Fibroblast of skin of right biceps (primary cell): ENCODE measurements at places on chromosomes 6 and 20.

DNA sequence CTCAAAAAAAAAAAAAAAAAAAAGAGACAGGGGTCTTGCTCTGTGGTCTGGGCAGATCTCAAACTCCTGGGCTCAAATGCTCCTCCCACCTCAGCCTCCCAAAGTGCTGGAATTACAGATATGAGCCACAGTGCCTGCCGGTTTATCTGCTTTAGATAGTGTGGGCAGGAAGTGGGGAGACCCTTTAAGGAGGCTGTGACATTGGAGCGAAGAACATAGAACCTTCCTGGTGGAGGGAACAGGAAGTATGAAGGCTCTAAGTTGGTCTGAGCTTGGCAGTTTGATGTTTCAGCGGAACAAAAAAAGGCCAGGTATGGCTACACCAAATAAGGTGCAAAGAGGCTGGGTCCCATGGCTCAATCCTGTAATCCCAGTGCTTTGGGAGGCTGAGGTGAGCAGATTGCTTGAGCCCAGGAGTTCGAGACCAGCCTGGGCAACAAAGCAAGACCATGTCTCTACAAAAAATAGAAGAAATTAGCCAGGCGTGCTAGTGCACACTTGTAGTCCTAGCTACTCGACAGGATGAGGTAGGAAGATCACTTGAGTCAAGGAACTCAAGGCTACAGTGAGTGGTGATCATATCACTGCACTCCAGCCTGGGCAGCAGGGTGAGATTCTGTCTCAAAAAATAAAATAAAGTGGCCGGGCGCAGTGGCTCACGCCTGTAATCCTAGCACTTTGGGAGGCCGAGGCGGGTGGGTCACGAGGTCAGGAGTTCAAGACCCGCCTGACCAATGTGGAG, 8.7 kb upstream of the ZMYND8 start:
- DNase-seq = no peak

DNA sequence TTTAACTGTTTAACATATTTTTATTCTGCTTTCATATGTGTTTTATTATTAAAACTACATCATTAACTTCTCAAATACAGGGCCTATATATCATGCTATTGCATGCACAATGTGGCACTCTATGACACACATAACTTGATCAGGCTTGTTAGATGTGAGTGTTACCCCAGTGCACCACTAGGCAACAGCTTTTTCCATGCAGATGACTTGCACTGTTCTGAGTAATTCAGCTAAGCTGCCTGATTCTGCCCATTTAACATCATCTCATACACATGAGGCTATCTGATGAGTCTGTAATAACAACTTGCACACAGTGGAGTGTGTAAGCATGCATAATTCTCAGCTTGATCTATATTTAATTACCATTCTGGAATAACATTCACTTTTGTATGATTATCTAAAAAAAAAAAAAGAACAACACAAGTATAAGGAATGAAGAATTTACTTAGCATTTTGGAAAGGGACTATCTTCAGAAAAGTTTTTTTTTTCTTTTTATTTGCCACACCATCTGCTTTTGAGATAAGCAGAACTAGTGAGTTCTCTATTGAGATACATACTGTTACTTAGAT, 83.1 kb downstream of the GRM1 start:
- no peak for DNase-seq

DNA sequence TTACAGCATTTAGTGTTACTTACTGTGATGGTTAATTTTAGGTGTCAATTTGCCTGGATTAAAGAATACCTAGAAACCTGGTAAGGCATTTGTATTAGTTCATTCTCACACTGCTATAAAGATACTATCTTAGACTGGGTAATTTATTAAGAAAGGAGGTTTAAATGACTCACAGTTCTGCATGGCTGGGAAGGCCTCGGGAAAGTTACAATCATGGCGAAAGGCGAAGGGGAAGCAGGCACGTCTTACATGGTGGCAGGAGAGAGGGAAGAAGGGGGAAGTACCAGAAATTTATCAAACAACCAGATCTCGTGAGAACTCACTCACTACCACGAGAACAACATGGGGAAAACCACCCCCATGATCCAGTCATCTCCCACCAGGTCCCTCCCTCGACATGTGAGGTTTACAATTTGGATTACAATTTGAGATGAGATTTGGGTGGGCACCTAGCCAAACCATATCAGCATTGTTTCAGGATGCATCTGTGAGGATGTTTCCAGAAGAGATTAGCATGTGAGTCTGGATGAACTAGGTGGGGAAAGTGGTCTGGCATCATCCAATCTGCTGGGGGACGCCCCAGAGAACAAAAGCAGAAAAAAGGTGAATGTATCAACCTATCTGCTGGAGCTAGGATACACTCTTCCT, 76.8 kb downstream of the MKKS start:
- no peak for DNase-seq

- DNase-seq = no peak
Measured at GRCh38 chr6:22643780-22644179, 74.4 kb downstream of the HDGFL1 start.

DNA sequence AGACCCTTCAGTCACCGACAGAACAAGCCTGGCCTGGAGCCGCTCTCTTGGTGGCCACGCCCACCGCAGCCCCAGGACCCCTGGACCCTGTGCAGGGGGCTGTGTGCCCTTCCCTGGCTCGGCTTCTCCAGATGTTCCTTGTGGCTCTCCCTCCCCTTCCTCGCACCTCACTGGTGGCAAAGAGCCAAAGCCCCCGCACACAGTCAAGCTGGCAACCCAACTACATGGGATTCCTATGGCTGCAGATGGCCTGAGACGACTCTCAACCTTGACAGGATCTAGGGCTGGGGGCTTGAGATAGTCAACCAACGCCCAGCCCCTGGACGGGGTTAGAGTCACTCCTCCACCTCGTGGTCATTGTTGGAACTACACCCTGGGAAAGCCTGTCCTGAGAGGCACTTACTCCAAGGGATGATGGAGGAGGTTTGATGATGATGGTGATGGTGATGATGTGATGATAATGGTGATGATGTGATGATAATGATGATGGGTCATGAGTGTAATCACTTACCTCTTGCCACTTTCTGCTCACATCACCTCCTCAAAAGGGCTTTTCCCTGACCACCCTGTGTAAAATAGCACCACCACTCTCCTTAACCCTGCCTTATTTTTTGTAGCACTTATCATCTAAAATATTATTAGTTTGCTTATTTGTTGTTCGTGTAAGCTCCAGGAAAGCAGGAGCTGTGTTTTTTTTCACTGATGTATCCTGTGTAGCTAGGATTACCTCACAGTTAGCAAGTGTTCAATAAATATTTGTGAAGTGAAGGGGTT, 278.4 kb downstream of the LRFN2 start:
- DNase-seq = peak; percentile 52

DNA sequence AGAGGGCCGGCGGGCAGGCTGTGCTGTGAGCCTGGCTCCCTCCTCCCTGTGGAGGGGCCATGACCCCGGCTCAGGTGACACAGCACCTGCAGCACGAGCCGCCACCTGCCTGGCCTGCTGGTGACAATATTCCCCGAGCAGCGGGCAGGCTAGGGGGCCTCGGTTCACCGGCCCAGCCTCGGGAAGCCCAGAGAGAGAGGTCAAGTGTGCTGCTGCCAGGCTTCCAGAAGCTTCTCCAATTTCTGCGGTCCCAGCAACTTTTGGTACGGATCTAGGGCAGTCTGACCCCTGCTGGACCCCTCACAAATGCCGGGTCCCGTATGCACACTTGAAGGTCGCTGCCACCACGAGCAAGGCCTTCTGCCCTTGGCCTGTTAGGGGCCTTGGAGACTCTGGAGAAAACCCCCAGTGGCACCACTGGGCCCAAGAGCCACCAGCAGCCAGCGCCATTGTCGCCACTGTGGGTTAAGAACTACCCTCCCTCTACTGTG, 38.6 kb upstream of the NOL4L start:
- no peak for DNase-seq

DNA sequence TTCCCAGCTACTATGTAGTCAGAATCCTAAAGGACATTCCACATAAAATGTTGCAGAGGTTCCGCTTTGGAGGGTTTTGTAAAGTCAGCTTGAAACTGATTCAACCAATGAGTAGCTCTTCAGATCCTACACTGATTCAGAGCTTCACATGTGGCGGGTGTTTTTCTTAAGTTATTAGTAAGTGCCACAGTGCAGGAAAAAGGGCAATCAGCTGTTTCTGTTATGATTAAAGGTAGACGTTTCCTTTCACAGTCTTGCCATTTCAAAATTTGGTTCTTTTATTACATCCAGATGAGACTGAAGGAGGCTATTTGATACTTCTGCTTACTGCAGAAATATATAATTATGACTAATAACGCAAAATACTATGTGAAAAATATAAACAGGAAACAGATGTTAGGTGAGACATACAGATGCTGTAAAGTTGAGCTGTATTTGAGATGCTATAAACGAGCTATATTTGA, 443.9 kb downstream of the CDKAL1 start:
- DNase-seq = peak; percentile 73

GRCh38 chr20:3796477-3797225, 541 bp downstream of the CDC25B start:
- no peak for DNase-seq

GRCh38 chr6:95658886-95659285, 81.6 kb downstream of the MANEA start:
- DNase-seq = no peak

DNA sequence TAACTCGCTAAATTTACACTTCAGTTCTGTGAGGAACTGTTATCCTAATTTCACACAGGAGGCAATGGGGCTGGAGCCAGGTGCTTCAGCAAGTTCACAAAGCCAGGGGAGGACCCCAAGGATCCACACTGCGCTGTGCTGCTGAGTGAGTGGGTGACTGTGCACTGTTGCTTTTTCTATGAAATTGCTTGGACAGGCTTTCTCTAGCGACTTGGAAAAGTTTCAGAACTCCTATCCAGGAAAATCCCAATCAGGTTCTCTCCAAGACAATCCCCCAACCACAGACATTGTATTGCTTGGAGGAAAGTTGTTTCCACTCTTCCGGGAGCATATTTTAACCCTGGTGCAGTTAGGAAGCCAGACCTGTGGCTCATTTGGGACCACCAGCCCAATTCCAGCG, 175.9 kb upstream of the CST7 start:
- peak; percentile 37 for DNase-seq

- no peak for DNase-seq
Measured at GRCh38 chr6:21357262-21357661, 236.3 kb upstream of the SOX4 start.

DNA sequence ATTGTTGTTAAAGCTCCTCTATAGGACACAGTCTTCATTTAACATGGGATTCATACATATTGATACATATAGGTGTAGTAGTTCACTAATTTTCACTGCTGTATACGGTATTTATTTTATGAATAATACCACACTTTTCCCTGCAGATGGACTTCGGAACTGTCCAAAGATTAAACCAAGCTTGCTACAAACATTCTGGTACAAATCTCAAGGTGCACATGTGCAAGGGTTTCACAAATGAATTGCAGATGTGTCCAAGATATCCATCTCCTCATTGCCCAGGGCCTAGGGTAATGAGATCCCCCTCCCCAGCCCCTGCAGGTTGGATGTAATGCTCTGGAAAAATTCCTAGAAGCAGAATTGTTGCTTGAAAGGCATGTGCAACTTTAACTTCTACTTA, 31.4 kb downstream of the DTNBP1 start:
- no peak for DNase-seq

DNA sequence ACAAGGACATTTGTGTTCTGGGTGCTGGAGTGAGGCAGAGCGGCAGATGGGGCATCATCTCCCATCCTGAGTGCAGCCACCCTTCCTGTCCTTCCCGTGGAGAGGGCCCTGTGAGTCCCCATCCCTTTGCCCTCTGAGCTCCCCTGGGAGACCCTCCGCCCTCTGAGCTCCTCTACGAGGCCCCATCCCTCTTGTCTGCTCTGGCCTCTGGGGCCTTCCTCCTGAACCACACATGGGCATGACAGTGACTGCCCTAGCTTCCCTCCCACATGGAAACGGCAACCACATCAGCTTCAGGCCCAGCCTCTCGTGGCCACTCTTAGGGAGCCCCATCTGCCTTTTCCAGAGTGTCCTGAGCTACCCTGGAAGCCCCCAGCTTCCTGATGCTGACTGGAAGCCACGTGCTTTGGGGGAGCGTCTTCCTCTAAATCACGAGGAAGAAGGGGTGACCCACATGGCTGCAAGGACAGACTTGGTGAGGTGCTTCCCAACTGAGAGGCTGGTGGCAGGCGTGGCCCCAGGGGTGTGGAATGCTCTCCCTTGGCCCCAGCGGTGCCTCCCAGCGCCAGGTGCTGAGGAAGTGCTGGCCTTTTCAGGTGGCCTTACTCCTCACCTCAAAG, 52.6 kb downstream of the GINS1 start:
- DNase-seq = no peak

- DNase-seq = no peak
Measured at GRCh38 chr6:78322068-78322845, 545.1 kb upstream of the IRAK1BP1 start.

DNA sequence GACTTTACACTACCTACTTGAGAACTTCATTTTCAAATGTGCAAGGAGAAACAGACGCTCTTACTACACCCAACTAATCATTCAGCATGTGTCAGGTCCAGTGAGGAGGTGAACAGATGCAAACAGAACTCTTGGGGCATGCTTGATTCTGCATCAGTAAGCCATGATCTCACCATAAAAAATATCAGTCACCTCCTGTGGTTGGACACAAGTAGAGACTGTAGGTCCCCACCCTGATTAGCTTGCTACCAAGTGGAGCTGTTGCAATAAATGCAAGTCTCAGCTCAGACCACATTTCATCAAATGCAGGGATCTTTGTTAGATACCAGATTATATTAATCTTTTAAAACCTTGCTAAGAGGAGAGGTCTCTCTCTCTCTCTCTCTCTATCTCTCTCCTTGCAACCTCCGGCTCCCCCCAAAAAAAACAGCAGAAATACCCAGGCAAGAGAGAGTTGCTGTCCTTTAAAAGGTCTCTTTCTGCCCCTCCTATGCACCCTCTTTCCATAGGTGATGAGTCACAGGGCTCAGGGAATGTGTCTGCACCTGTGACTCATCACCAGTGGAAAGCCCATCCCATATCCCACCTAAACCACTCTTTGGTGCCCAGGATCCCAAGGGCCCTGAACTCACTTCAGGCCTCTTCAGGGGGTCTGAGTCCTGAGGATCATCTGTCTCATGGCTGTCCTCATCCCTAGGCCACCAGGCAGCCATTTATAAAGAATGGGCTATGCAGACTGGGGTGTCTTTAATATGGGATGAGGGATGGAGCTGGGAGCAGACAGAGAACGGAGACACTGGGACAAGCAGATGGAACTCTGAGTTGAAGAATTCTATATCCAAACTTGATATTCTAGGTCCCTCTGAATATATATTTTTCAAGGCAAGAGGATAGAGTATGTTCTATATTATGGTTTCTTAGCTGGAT, 154.5 kb downstream of the QRSL1 start:
- DNase-seq = peak; percentile 33

GRCh38 chr6:170254315-170255213, 36.3 kb downstream of the DLL1 start:
- no peak for DNase-seq

DNA sequence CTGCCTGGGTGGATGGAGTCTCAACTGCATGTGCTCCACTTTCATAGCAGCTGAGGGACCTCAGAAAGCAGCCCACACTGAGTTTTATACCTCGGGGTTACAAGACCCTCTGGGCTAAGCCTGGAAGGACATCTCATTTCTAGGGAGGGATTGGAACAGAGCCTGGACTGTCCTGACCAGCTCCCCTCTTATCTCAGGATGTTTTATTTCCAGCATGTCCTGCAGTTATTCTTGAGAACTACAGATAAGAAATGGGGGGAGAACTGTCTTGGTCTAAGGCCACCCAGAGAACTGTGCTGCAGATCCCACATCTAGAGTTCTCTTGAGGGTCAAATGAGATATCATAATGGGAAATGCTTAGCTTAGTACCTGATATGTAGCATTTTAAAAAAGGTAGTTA, 97.3 kb upstream of the CHD6 start:
- no peak for DNase-seq

GRCh38 chr6:127894051-127894450, 6.8 kb downstream of the THEMIS start:
- DNase-seq = no peak

- no peak for DNase-seq
Measured at GRCh38 chr20:59273739-59274357, 26.6 kb upstream of the EDN3 start.
